ENCODE measurements at places on chromosomes 16 and 17.

DNA sequence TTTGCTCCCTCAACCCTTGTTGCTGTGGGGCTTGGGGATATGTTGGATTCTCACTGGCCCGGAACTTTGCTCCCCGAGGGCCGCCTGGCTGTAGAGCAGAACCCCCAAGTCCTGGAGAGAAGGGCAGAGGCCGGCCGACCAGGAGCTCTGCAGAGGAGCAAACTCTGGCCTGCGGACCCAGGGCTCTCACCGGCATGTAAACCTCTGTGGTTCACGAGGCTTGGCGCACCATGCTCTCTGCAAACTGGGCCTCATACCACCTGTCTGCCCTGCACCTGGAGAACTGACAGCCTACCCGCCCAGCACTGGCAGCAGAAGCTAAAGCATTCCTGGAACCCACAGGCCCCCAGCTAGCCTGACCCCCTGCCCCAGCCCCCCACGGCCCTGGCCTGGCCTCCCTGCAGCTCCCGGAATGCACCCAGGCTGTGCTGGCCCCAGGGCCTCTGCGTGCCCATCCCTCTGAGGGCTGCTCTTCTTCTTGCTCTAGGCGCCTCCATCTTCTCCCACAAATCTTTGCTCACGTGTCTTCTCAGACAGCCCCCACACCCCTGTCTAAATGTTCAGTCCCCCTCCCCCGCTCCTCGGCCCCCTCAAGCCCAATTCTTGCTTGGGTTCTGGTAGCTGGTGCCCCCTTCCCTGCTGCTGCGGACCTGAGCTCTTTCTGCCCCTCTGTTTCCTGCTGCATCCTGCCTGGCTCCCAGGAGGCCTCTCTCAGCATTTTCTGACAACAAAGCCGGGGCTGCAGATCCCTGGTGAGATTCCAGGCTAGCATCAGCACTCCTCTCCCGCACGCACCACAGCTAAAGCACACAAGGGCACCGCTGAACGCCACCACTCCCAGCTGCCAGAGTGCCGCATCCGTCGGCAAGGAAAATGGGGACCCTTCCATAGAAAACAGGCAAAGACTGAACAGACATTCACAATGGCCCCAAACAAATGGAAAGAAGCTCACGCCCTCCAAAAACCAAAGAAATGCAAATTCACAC is 23.3 kb downstream of the ACTG1 start:
- DNase-seq, result no peak

GRCh38 chr17:2336215-2336851 is at the start of gene TSR1:
TSR1 (minus strand) TSS chr17:2336457; CDS start chr17:2336427, 30 bp downstream.
- peak; percentile 64 for DNase-seq

DNA sequence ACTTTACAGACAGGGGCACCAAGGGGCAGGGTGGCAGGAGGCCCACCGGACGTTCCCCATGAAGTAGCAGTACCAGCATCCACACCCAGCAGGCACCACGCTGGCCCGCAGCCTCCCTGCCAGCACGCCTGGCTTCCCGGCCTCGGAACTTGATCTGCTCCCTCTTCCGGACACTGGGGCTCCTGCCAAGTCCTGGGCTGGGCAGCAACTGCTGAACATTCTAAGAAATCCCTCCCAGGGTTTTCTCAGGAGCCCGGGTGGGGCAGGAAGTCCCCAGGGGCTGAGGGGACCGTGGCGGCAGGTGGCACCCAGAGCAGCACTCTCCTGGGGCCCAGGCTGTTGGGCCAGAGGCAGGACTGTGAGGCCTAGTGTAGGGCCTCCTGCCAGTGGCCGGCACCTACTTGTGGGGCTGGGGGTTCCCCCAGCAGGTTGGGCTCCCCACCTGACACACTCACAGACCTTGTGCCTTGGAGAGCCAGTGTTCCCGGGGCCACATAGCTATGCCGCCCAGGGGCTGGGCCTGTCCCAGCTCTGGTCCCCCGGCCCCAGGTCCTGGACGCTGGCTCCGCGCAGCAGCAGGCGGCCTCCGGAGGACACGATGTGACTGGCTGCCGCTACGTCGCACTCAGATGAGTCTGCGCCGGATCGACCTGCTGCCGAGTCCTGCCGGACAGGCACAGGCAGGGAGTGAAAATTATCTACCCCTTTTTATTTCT is 86.2 kb upstream of the CBX4 start:
- no peak for DNase-seq

DNA sequence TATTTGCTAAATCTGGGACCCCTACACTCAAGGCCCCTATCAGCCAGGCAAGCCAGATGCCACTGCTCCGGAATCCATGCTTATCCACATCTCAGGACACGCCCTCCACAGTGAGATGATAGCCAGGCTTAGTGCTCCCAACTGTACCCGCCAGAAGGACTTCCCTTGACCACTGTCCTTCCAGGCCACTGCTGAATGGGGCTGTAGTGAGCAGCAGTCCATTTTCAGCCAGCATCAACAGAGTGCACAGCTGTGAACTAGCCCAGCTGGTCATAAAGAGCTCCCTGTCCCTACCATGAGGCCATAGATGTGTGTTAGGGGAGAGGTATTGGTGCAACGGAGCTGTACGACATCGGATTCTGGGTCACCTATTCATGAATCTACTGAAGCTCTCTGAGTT is 13.0 kb upstream of the MED9 start:
- no peak for DNase-seq

- no peak for DNase-seq
These were observed 16.7 kb upstream of the IRF8 start for GRCh38 chr16:85882181-85882810.

DNA sequence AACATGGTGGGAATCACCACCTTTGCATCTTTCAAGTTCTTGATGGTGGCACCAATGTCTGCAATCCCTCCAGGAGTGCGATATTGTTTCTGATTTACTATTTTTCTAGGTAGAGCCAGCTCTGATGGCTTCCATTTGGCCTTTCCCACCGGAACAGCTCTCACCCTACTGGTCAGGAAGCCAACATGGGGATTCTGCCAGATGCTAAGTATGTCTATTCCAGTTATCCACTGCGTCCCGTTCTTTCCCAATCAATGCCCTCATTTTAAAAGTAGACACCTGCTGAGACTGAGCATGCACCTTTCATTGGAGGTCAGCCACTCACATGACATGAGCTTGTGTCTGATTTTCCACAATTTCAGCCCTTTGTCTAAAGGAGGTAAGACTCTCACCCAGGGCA is 23.5 kb downstream of the ZZEF1 start:
- DNase-seq, result no peak

GRCh38 chr16:77227745-77228144 is 28.5 kb downstream of the SYCE1L start:
- no peak for DNase-seq

DNA sequence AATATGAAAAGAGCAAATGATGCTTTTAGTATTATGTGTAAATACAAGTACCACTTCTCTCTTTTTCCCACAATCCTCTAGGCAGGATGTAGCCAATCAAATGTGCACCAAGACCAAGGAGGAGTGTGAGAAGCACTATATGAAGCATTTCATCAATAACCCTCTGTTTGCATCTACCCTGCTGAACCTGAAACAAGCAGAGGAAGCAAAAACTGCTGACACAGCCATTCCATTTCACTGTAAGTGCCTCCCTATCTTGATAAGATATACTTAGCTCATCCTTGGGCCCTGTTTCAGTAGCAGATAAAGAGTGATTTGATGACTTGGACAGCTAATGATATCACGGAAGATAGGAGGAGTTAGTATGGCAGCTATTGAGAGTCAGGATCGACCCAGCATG is 33.7 kb downstream of the TADA2A start:
- DNase-seq, result no peak

DNA sequence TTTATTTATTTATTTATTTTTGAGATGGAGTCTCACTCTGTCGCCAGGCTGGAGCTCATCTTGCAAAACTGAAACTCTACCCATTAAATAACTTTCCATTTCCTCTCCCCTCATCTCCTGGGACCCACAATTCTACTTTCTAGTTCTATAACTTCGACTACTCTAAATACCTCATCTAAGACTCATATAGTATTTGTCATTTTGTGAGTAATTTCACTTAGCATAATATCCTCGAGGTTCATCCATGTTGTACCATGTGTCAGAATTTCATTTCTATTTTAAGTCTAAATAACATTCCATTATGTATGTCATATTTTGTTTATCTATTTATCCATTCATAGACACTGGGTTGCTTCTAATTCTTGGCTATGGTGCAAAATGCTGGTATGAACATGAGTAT is 5.1 kb upstream of the NT5M start:
- DNase-seq, result no peak

DNA sequence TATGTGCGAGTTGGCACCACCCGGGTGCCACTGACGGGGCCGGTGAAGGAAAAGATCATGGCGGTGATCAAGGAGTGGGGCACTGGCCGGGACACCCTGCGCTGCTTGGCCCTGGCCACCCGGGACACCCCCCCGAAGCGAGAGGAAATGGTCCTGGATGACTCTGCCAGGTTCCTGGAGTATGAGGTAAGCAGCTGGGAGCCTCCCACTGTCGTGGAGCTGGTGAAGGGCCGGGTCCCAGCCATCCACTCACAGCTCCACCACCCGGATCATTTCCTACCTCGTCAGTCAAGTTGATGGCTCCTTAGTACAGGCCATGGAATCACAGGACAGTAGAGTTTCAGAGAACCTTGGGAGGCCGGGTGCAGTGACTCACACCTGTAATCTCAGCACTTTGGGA is 20.0 kb downstream of the ATP2A1 start:
- DNase-seq, result no peak

DNA sequence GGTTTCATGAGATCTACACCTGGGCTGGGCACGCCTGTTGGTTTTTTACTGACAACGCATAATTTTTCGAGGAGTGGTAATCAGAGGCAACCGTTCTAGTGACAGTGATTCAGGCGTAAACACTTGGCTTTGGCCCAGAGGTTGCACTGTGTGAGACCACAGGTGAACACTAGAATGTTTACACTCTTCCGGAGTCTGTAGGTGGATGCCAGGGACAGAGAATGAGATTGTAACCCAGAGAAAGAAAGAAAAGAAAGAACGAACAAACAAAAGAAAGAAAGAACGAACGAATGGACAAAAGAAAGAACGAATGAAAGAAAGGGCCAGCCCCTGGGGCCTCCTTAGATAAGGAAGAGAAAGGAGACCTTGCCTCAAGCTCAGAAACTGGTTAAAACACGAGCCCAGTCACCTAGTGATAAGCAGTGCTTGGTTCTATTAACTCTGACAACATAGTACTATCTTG is 113.2 kb downstream of the PRKCB start:
- DNase-seq, result peak; percentile 32

- no peak for DNase-seq
These were observed 12.8 kb upstream of the RANGRF start for GRCh38 chr17:8275421-8276290.

DNA sequence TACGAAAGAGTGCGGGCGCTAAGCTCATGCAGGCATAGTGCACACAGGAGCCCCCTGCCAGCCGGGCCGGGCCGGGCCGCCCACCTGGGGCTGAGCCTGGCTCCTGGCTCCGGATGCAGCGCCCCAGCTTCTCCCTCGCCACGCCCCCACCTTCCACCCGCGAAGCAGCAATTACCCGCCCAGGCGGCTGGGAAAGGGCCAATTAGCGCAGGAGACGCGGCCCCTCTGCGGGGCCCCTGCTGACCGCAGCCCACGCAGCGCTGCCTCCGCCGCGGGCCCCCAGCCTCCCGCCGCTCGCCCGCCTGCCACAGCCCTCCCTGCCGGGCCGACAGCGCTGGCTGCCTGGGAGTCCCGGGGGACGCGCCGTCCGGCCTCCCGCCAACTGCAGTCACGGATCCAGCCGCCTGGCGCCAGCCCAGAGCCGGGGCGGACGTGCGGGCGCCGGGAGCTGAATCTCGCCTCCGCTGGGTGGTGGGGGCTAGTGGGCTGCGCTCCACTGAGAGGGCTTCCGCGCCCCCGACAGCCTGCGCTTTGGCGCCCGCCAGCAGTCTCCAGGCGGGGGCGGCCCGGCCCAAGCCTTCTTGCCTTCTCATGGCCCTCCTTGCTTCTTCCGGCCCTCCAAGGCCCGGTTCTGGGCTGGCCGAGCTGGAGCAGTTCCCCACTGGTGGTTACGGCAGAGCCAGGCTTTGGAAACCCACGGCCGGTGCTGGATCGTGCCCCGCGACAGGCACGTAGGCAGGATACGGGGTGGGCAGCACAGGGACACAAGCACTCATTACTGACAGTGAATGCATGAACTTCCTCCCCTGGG is 14.9 kb upstream of the CBFB start:
- DNase-seq, result peak; percentile 30

GRCh38 chr16:73092236-73092781 is 44.4 kb upstream of the ZFHX3 start:
- no peak for DNase-seq

GRCh38 chr17:81863833-81864768 is 3.8 kb upstream of the P4HB start:
- no peak for DNase-seq

DNA sequence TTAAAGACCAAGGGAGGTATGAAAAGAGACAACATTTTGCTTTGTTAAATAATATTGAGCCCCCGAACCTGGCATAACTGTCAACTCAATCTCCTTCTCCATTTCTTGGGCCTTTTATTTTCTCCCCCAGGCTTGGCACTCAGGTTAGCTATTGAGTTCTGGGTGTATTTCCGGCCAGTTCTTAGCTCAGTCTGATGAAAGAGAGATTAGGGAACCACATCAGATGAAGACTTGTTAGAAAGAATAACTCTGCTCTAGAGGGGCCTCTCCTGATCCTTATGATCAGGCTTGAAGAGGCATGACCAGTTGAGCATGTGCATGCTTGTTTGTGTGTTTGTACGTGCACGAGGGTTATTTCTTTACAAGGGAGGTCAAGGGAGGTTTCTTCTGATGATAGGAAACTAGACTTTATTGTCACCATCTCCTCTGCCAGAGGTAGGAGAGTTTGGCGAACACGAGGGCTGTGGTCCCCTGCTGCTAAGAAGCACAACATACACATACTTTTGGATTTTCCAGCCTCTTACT is 29.2 kb upstream of the HS3ST2 start:
- no peak for DNase-seq

DNA sequence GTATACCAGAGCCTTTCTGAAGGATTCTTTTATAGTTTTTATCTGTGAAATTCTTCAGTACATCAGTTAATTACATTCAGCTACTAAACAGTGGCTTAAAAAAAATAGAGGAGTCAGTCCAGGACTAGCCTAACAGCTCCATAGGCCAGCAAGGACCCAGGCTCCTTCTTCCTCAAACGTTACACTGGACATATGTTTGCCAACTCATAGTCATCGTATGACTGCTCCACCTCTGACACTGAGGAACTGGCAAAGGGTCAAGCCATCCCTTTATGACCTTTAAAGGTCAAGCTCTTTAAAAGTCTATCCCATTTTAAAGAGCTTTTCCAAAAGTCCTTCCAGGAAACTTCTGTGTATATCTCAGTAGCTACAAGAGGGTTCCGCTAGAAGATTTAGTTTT is 36.6 kb downstream of the PHLPP2 start:
- no peak for DNase-seq

DNA sequence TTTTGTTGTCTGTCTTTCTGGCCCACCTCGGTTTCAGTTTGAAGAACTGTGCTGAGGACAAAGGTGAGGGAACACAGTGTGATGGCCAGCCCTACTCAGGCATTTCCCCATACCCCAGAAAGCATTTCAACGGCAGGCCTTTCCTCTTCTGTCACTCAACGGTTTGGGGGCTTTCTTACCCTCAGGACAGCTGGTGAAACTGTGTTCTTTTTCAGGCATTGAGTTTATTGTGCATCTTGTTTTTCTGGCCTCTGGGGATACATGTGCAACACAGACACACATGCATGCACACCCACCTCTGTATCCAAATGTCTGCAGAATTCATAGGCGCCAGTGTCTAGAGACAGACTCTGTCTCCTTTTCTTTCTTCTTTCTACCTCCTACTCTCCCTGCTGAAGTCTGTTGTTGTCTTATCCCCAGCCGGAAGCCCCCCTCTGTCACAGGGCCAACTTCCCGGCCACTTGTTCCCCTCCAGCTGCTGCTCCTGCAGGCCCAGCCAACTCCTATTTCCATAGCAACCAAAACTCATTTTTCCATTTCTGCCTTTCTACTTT is 17.0 kb downstream of the CHD9 start:
- DNase-seq, result no peak

GRCh38 chr16:27679899-27680298 is 130.0 kb downstream of the KATNIP start:
- DNase-seq, result no peak

All from stimulated activated CD4-positive, alpha-beta T cell treated with anti-CD3 and anti-CD28 coated beads, TNF-alpha, amount 100 ng/mL, for 1 hour (primary cell).